ENCODE measurements at places on chromosomes 4 and X. TPM values are rescaled to one million over a fixed set of nuclear protein-coding genes. Genes with fewer than 3 reads are reported as not detected.

MAGEB18 gene
- total RNA-seq = not detected

DRP2 gene
- total RNA-seq = under 0.01 TPM

SLITRK4 gene
- total RNA-seq = 2.5 TPM

CLDN22 gene
- not detected for total RNA-seq

MID2 gene
- 32.3 TPM for total RNA-seq

CXCL3 gene
- total RNA-seq = 5.6 TPM

TLR3 gene
- total RNA-seq = 13.9 TPM

TMPRSS11A gene
- total RNA-seq = not detected

NUDT9 gene
- 20.5 TPM for total RNA-seq

CT83 gene
- total RNA-seq = not detected

SSX4 gene
- not detected for total RNA-seq

BTK gene
- 3.9 TPM for total RNA-seq

SMR3B gene
- not detected for total RNA-seq

HERC6 gene
- total RNA-seq = 19.0 TPM

GRCh38 chrX:70527053-70527452 lies 82.4 kb downstream of the DLG3 start:
- no peak overlapping the region for H3K27ac ChIP-seq
- DNase-seq = no peak
- H3K4me1 ChIP-seq = no peaks in the 10 kb centered on the region
- peaks cover 24% of the 10 kb centered on the region for H3K27me3 ChIP-seq
- no peak overlapping the region for H3K4me3 ChIP-seq
- H3K36me3 ChIP-seq = no peaks in the 10 kb centered on the region

GRCh38 chrX:74521961-74522751 lies 92.3 kb downstream of the RLIM start:
- no peak overlapping the region for H3K4me3 ChIP-seq
- DNase-seq = no peak
- no peaks in the 10 kb centered on the region for H3K4me1 ChIP-seq
- peaks cover 26% of the 10 kb centered on the region for H3K27me3 ChIP-seq

- H3K36me3 ChIP-seq = no peaks in the 10 kb centered on the region
- no peak overlapping the region for H3K4me3 ChIP-seq
- H3K27ac ChIP-seq = no peak overlapping the region
- H3K4me1 ChIP-seq = no peaks in the 10 kb centered on the region
- no peak for DNase-seq
- no peaks in the 10 kb centered on the region for H3K27me3 ChIP-seq
Observed at GRCh38 chr4:129334136-129334535, 238.2 kb downstream of the C4orf33 start.

GRCh38 chr4:41561244-41561643 lies 23.3 kb downstream of the LIMCH1 start:
- no peak overlapping the region for H3K27ac ChIP-seq
- no peak for DNase-seq
- H3K4me1 ChIP-seq = no peaks in the 10 kb centered on the region
- no peaks in the 10 kb centered on the region for H3K27me3 ChIP-seq
- H3K4me3 ChIP-seq = no peak overlapping the region

DNA sequence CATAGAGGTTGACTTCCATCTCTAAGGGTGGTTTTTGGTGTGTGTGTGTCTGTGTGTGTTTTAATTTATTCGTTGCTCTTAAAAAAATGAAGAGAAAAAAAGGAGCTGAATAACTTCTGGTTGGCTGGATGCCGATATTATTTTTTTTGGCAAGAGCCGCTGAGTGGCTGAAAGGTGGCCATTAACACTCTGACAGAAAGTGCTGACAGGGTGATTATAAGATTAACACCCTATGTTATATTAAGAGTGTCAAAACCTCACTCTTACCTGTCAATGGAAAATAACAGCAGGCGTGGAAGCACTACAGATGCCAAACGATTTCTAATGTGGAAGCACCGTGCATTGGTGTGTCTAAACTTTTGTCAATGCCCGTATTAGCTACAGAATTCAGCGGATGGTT lies 622.5 kb downstream of the ANKRD50 start:
- H3K36me3 ChIP-seq = no peaks in the 10 kb centered on the region
- no peaks in the 10 kb centered on the region for H3K27me3 ChIP-seq
- H3K27ac ChIP-seq = no peak overlapping the region
- DNase-seq = no peak

DNA sequence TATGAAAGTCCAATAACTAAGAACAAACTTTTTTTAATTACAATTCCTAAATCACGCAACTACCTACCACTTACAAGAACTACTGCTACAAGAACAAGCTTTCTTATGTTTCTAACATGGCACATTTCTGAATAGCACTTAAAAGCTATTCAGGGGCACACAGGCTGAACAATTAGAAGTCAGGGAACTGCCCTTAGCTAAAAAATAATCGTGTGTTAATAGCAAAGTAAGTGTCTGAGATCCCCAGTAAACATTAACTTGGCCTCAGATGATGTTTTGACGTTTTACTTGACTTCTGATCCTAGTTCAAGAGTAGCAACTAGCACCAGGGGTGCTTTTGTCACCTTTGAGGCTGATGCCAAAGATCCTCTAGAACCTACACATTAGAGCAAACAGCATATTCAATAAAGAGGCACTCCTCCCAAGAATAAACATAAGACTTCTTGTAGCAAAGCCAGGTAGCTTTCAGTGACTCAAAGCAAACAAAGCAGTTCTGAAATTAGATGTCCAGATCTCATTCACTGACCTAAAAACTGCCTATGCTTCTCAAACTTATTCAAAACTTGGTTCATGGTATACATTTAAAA lies 16.2 kb downstream of the SPOCK3 start:
- H3K27me3 ChIP-seq = no peaks in the 10 kb centered on the region
- no peak overlapping the region for H3K27ac ChIP-seq
- H3K36me3 ChIP-seq = no peaks in the 10 kb centered on the region
- no peak for DNase-seq
- H3K4me1 ChIP-seq = no peaks in the 10 kb centered on the region
- H3K4me3 ChIP-seq = no peak overlapping the region

DNA sequence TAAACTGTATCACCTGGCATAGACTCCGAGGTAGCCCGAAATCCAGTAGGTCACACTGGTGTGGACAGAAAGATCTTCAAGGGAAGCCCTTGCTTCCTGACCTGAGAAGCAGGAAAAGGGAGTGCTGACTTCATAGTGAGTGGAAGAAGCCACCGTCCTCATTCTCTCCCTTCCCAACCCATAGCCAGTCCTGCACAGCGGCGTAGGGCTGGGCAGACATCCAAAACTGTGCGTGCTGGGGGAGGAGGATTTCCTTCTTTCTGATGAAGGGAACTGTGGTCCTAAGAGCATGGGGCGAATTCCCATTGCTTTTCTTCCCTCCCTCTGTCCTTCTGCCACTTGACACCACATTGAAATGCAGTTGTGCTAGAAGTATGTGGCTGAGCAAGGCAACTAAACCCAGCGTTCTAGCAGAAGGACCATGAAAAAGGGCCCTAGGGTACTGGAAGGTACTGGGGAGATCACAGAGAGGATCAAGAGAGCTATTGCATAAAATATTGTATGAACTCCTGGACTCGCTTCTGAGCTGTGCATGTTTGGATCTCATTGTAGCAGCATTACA lies 66.9 kb downstream of the STOX2 start:
- H3K4me1 ChIP-seq = no peaks in the 10 kb centered on the region
- no peak for DNase-seq
- no peak overlapping the region for H3K27ac ChIP-seq
- no peaks in the 10 kb centered on the region for H3K27me3 ChIP-seq
- no peak overlapping the region for H3K4me3 ChIP-seq

GRCh38 chr4:7187168-7187535 lies 5.2 kb upstream of the SORCS2 start:
- DNase-seq = peak; percentile 38
- H3K27me3 ChIP-seq = no peaks in the 10 kb centered on the region
- H3K4me1 ChIP-seq = no peaks in the 10 kb centered on the region
- H3K4me3 ChIP-seq = no peak overlapping the region
- no peak overlapping the region for H3K27ac ChIP-seq

DNA sequence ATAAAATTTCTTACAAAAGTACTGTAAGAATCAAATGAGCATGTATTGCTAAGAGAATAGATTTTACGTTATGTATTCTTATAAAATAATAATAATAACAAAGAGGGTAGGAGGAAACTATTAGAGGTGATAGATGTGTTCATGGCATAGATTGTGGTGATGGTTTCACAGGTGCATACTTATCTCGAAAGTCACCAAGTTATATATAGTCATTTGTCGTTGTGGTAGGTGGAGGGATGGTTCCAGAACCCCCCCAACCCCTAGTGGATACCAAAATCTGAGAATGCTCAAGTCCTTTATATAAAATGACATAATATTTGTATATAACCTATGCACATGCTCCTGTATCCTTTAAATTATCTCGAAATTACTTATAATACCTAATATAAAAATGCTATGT lies 36.7 kb upstream of the H2AZ1 start:
- H3K27me3 ChIP-seq = no peaks in the 10 kb centered on the region
- no peaks in the 10 kb centered on the region for H3K4me1 ChIP-seq
- H3K27ac ChIP-seq = no peak overlapping the region

- DNase-seq = peak; percentile 77
- no peaks in the 10 kb centered on the region for H3K36me3 ChIP-seq
- no peaks in the 10 kb centered on the region for H3K27me3 ChIP-seq
Observed at GRCh38 chrX:39953879-39954278, 143.9 kb downstream of the BCOR start.

DNA sequence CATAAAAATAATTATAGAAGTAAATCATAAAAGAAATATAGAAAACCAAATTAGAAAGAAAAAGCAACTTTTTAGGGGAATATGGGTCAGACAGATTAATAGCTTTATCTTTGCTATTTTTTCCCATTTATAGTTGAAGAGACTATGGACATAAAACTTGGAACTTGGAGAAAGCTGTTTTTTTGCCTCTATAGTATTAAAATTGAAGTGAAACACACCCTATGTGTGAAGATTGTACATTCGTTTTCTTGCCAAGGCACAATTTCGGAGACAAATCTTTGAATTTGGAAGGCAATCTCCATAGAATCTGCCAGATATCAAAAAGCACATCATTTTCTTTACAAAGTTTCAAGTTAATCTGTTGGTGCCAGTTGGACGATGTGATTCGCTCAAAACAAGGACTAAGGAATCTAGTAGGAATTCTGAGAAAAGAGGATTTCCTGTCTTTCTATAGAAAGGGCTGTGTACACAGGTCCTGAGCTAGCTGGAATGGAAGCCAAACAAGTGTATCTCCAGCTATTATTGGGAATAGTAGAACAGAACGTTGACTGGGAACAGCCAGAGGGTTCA lies 156.3 kb downstream of the SLC7A11 start:
- H3K4me1 ChIP-seq = no peaks in the 10 kb centered on the region
- no peak overlapping the region for H3K27ac ChIP-seq
- no peaks in the 10 kb centered on the region for H3K27me3 ChIP-seq

- H3K27me3 ChIP-seq = no peaks in the 10 kb centered on the region
- H3K4me3 ChIP-seq = no peak overlapping the region
Observed at GRCh38 chr4:182010876-182011275, 232.3 kb upstream of the TENM3 start.

GRCh38 chr4:2274320-2275043 lies 12.6 kb upstream of the MXD4 start:
- no peaks in the 10 kb centered on the region for H3K36me3 ChIP-seq
- H3K4me3 ChIP-seq = no peak overlapping the region
- no peak overlapping the region for H3K27ac ChIP-seq
- H3K4me1 ChIP-seq = no peaks in the 10 kb centered on the region

DNA sequence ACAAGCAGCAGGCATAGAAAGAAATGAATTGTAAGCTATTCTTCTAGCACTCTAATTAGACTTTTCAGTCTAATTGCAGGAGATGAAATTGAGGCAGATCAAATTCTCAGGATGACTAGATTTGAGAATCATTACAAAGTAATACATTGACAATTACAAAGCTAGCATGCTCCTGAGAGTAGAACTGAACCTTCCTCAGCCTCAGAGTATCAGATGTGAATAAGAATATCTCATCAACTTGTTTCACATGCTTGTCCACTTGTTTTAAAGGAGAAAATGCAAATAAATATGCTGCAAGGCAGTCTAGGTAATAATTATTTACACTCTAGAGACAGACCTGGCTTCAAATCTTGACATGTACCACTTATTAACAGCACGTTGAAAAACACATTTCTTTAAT lies 491.0 kb upstream of the MAGEB2 start:
- no peaks in the 10 kb centered on the region for H3K36me3 ChIP-seq
- H3K27ac ChIP-seq = no peak overlapping the region
- no peak overlapping the region for H3K4me3 ChIP-seq
- H3K4me1 ChIP-seq = no peaks in the 10 kb centered on the region
- no peak for DNase-seq

DNA sequence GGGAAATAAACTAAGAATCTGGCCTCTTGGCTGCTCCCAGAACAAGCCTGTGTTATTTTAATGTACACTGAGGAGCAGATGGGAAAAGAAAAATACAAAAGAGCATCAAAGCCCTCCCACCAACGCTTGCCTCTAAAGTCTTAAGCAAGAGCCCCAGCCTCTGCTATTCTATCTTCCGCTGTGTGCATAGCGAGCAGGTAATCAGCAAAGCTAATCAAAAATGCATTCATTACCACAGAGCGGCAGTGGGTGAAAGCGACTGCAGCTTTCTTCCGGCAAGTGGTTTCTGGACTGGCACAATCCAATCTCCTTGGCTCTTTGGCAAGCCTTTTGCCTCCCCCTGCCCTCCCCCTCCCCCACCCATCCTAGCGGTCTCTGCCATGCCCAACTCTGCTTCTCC lies 13.5 kb upstream of the GRIA3 start:
- no peaks in the 10 kb centered on the region for H3K36me3 ChIP-seq
- no peak overlapping the region for H3K27ac ChIP-seq
- no peaks in the 10 kb centered on the region for H3K27me3 ChIP-seq
- no peak overlapping the region for H3K4me3 ChIP-seq

GRCh38 chr4:6753103-6753560 lies 29.4 kb upstream of the KIAA0232 start:
- no peaks in the 10 kb centered on the region for H3K36me3 ChIP-seq
- H3K27me3 ChIP-seq = no peaks in the 10 kb centered on the region
- no peak for DNase-seq

DNA sequence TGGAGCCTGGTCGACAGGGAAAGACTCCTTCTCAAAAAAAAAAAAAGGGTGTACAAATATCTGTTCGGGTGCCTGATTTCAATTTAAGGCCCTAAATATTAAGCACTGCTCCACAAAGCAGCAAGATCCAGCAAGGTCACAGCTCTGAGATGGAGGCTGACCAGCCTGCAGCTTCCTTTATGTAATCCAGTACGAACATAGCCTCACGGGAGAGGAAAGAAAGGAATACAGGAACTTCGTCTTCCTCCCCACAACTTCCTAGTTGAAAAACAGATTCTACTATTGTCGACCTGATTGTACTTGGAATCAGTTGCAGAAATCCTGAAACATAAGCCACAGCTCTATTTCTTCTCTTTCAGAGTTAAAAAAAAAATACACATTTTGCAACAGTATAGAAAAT lies 53.5 kb upstream of the TBC1D9 start:
- H3K27ac ChIP-seq = no peak overlapping the region
- H3K27me3 ChIP-seq = no peaks in the 10 kb centered on the region
- H3K36me3 ChIP-seq = no peaks in the 10 kb centered on the region

DNA sequence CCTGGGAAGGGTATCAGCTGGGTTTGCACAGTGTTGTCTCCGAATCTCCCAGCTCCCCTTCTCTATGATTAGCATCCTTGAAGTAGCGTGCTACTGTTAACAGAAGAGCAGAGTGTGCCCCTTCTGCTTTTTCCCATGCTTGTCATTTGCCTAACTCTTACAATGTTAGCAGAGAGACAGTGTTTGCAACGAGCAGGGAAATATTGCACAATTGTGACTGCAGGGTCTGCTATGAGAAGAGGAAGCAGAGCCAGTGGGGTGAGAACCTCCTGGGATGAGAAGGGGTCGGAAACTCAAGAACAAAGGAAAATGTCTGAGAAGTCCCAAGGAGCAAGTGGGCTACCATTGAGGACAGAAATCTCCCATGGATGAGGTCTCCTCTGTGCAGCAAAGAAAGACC lies 7.8 kb upstream of the CHRNA9 start:
- DNase-seq = no peak
- H3K27me3 ChIP-seq = no peaks in the 10 kb centered on the region
- H3K4me1 ChIP-seq = no peaks in the 10 kb centered on the region
